Breast epithelium (tissue), 4 donors: ENCODE measurements at places on chromosomes 13 and 19.
A peak's percentile ranks its signal among the peaks of the same experiment; 100 is the strongest.

DNA sequence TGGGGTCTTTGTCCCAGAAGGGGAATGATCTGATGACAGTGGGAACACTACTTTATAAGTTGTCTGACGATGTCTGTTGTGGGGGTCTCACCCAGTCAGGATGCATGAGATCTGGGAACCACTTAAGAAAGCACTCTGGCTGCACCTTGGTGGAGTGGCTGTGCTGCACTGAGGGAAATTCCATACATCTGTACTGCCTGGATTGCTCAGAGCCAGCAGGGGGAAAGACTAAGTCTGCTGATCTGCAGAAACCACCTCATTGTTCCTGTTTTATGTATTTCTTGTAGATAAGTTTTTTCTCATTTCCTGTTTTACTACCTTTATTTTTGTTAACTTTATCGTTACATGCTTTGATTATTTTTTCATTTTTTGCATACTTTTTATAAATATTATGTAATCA lies 27.3 kb downstream of the ZNF430 start:
- no peak overlapping the region for H3K4me3 ChIP-seq
- no peak overlapping the region for H3K27ac ChIP-seq
- H3K36me3 ChIP-seq, result peaks cover 7% of the 10 kb centered on the region

DNA sequence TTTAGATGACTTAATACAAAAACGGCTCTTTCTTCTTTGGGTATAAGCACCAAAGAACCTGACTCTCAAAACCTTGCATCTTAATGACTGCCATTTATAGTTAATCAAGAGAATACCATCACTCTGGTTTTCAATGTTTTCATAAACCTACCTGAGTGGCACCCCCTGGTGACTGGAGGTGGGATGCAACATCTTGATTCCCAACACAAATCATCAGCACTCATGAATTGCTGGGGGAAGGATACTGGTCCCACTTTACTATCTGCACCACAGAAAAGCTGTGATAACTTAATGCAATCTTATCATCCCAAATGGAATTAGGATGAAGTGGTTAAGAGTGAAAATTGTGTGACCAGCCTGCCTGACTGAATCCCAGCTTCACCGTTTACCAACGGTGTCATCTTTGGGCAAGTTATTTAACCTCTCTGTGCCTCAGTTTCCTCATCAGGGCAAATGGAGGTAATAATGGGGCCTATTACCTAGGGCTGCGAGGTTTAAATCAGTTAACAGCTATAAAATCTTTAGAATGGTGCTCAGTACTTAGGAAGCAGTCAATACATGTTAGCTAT lies 366.4 kb downstream of the KLF12 start:
- no peak for DNase-seq
- no peaks in the 10 kb centered on the region for H3K36me3 ChIP-seq
- no peaks in the 10 kb centered on the region for H3K27me3 ChIP-seq
- H3K27ac ChIP-seq, result no peak overlapping the region
- no peaks in the 10 kb centered on the region for H3K4me1 ChIP-seq

- no peaks in the 10 kb centered on the region for H3K4me1 ChIP-seq
- no peak overlapping the region for H3K4me3 ChIP-seq
- no peak for DNase-seq
- H3K27me3 ChIP-seq, result no peaks in the 10 kb centered on the region
- no peaks in the 10 kb centered on the region for H3K36me3 ChIP-seq
Observed at GRCh38 chr19:51251468-51251820, 564 bp downstream of the SIGLECL1 start.

GRCh38 chr19:51006406-51006805 lies 5.0 kb upstream of the KLK8 start:
- no peak overlapping the region for H3K27ac ChIP-seq
- no peak for DNase-seq
- H3K27me3 ChIP-seq, result no peaks in the 10 kb centered on the region
- H3K4me3 ChIP-seq, result no peak overlapping the region
- H3K4me1 ChIP-seq, result peaks cover 3% of the 10 kb centered on the region

GRCh38 chr19:3838661-3839060 lies 30.2 kb downstream of the ZFR2 start:
- no peaks in the 10 kb centered on the region for H3K36me3 ChIP-seq
- no peak overlapping the region for H3K4me3 ChIP-seq
- H3K4me1 ChIP-seq, result no peaks in the 10 kb centered on the region
- DNase-seq, result no peak
- peaks cover 5% of the 10 kb centered on the region for H3K27me3 ChIP-seq

GRCh38 chr13:27201661-27202060 lies 30.1 kb upstream of the USP12 start:
- no peaks in the 10 kb centered on the region for H3K4me1 ChIP-seq
- no peak for DNase-seq
- no peak overlapping the region for H3K27ac ChIP-seq
- H3K27me3 ChIP-seq, result no peaks in the 10 kb centered on the region
- H3K4me3 ChIP-seq, result no peak overlapping the region

DNA sequence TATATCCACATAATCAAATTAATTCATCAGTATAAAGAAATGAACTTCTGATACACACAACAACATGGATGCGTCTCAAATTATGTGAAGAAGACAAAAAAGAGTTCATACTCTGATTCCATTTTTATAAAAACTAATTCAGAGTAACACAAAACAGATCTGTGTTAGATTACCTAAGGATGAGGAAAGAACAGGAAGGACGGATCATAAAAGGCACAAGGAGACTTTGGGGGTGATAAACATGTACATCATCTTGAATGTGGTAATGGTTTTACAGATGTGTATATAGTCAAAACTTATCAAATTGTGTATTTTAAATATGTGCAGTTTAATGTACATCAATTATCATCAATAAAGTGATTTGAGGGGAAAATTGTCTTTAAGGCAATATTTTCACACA lies 59.9 kb upstream of the DOCK9 start:
- no peak overlapping the region for H3K4me3 ChIP-seq
- H3K27ac ChIP-seq, result no peak overlapping the region
- DNase-seq, result no peak
- H3K36me3 ChIP-seq, result no peaks in the 10 kb centered on the region
- H3K4me1 ChIP-seq, result no peaks in the 10 kb centered on the region

DNA sequence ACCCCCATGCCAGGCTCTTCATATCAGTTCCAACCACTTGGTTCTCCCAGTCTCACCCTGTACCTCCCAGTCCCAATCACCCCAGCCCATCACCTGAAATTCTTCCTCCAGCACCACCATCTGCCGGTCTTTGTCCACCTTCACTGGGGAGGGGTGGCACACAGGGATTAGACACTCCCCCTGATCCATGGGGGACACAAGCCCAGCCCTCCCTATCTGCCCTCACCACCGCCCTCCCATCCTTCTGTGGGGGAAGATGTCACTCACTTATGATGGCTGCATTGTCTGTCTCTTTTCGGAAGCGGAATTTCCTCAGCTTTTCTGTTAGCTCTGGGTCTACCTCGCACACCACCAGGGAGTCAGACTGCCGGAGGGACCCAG lies 685 bp downstream of the GMFG start:
- H3K4me1 ChIP-seq, result no peaks in the 10 kb centered on the region
- H3K4me3 ChIP-seq, result peak overlapping the region; percentile 47
- H3K36me3 ChIP-seq, result no peaks in the 10 kb centered on the region
- H3K27ac ChIP-seq, result peak overlapping the region; percentile 50
- no peak for DNase-seq

DNA sequence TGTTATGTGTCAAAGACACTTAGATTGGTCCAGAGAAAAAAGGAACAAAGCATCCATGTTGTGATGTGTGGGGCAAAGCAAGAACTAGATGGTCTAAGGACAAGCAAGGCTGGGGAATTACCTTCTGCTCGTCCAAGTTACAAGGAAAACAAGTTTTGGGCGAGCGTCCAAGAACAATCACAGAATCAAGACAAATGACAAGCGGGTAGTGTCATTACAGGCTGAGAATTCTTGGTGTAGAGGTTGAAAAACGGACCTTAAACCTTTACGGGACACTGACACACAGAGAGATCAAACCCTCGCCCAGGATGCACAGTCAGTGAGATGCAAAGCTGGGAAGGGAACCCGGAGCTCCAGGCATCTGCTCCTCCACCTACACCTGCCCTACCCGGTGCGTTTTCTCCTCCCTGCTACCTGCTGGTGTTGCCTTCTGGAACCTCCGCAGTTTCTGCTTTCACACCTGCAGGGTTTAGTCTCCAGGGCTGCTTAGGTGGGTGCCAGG lies 515 bp upstream of the ZNF324B start:
- no peaks in the 10 kb centered on the region for H3K27me3 ChIP-seq
- H3K36me3 ChIP-seq, result no peaks in the 10 kb centered on the region
- H3K27ac ChIP-seq, result peak overlapping the region; percentile 89
- DNase-seq, result no peak
- peak overlapping the region; percentile 88 for H3K4me3 ChIP-seq

GRCh38 chr19:1744822-1745563 lies 8.3 kb upstream of the ONECUT3 start:
- H3K4me1 ChIP-seq, result peaks cover 8% of the 10 kb centered on the region
- DNase-seq, result no peak
- no peak overlapping the region for H3K27ac ChIP-seq
- H3K27me3 ChIP-seq, result peaks cover 86% of the 10 kb centered on the region
- no peak overlapping the region for H3K4me3 ChIP-seq
- H3K36me3 ChIP-seq, result no peaks in the 10 kb centered on the region

DNA sequence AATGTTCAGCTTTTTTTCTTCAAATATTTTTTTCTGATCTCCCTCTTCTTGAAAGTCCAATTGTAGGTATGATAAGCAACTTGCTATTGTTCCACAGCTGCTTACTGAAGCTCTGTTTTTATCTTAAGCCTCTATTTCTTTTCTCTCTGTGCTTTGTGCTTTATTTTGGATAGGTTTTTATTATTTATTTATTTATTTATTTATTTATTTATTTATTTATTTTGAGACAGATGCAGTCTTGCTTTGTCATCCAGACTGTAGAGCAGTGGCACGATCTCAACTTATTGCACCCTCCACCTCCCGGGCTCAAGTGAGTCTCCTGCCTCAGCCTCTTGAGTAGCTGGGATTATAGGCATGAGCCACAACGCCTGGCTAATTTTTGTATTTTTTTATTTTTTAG lies 199.4 kb downstream of the KLF12 start:
- no peaks in the 10 kb centered on the region for H3K4me1 ChIP-seq
- H3K27ac ChIP-seq, result no peak overlapping the region
- DNase-seq, result no peak
- H3K36me3 ChIP-seq, result no peaks in the 10 kb centered on the region

DNA sequence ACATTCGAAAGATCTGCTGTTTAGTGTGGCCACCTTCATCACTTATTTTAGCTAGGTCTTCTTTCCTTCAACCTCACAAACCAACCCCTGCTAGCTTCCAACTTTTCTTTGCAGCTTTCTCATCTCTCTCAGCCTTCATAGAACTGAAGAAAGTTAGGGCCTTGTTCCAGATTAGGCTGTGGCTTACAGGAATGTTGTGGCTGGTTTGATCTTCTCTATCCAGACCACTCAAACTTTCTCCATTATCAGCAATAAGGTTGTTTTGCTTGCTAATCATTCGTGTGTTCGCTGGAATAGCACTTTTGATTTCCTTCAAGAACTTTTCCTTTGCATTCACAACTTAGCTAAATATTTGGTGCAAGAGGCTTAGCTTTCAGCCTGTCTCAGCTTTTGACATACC lies 44.7 kb downstream of the CARS2 start:
- H3K4me1 ChIP-seq, result no peaks in the 10 kb centered on the region
- no peak overlapping the region for H3K4me3 ChIP-seq
- H3K27me3 ChIP-seq, result no peaks in the 10 kb centered on the region
- no peak for DNase-seq
- no peak overlapping the region for H3K27ac ChIP-seq

- no peaks in the 10 kb centered on the region for H3K4me1 ChIP-seq
- no peaks in the 10 kb centered on the region for H3K36me3 ChIP-seq
- no peak for DNase-seq
- no peaks in the 10 kb centered on the region for H3K27me3 ChIP-seq
- no peak overlapping the region for H3K4me3 ChIP-seq
- no peak overlapping the region for H3K27ac ChIP-seq
Observed at GRCh38 chr13:110363010-110363409, 55.9 kb downstream of the COL4A2 start.

DNA sequence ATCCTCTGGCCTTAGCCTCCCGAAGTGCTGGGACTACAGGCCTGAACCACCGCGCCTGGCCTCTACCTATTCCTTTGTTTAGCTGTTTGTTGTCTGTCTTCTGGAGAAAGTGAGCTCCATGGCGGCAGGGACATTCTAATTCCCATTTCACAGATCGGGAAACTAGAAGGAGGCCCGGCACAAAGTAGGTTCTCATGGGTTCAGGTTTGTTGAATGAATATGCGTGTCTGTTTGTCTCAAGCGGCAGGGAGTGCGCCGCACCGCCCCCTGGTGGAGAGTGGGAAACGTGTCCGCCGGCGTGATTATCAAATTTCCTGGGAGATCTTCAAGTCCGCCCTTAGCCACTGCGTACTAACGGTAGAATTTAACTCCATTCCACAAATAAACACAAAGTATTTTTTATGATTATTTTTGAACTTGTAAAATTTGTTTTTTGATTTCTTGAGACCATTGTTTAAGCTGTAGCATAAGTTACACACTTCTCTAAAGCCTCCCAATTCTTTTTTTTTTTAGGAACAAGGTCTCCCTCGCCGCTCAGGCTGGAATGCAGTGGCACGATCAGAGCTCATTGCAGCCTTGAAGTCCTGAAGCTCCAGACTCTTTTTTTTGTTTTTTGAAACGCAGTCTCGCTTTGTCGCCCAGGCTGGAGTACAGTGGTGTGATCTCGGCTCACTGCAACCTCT lies 8.9 kb upstream of the CCDC9 start:
- no peaks in the 10 kb centered on the region for H3K27me3 ChIP-seq
- DNase-seq, result peak; percentile 68
- no peaks in the 10 kb centered on the region for H3K36me3 ChIP-seq
- H3K4me1 ChIP-seq, result no peaks in the 10 kb centered on the region
- no peak overlapping the region for H3K27ac ChIP-seq
- H3K4me3 ChIP-seq, result no peak overlapping the region

- no peak for DNase-seq
- no peak overlapping the region for H3K4me3 ChIP-seq
- no peaks in the 10 kb centered on the region for H3K4me1 ChIP-seq
- no peaks in the 10 kb centered on the region for H3K36me3 ChIP-seq
Observed at GRCh38 chr13:77345150-77345780, 18.4 kb upstream of the MYCBP2 start.

GRCh38 chr19:7733376-7733775 lies 1.5 kb upstream of the CLEC4G start:
- H3K4me1 ChIP-seq, result no peaks in the 10 kb centered on the region
- no peak for DNase-seq
- H3K27me3 ChIP-seq, result peaks cover 46% of the 10 kb centered on the region
- H3K4me3 ChIP-seq, result no peak overlapping the region

DNA sequence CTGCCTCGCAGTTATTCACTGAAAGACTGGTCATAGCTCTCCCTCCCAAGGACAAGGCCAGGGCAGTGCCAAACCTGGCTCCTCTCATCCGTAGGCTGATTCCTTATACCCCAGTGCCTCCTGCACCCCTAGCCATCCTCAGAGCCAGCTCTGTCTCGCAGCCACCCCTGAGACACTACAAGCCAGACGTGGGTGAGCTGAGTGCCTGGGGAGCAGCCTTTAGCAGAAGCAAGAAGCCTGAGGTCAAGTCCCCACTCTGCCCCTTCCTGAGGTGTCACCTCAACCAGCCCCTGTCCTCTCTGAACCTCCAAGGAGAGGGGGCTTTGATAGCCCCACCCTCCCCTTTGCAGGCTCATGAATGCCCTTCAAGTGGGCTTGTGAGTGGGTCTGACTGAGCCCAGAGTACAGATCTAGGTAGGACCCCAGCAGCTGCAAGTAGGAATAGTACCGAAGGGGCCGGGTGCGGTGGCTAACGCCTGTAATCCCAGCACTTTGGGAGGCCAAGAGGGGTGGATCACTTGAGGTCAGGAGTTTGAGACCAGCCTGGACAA lies 14.8 kb upstream of the AKAP8L start:
- no peaks in the 10 kb centered on the region for H3K27me3 ChIP-seq
- peaks cover 2% of the 10 kb centered on the region for H3K36me3 ChIP-seq
- H3K4me3 ChIP-seq, result peak overlapping the region; percentile 98
- H3K4me1 ChIP-seq, result peaks cover 9% of the 10 kb centered on the region
- DNase-seq, result no peak

- H3K4me1 ChIP-seq, result no peaks in the 10 kb centered on the region
- no peak overlapping the region for H3K27ac ChIP-seq
- H3K27me3 ChIP-seq, result no peaks in the 10 kb centered on the region
Observed at GRCh38 chr13:41678249-41678648, 220.9 kb downstream of the RGCC start.
